Fibroblast of skin of left quadriceps (primary cell): ENCODE measurements at places on chromosomes 12 and 14.

GRCh38 chr12:4274396-4275015, 944 bp downstream of the CCND2 start:
- no peak for DNase-seq

DNA sequence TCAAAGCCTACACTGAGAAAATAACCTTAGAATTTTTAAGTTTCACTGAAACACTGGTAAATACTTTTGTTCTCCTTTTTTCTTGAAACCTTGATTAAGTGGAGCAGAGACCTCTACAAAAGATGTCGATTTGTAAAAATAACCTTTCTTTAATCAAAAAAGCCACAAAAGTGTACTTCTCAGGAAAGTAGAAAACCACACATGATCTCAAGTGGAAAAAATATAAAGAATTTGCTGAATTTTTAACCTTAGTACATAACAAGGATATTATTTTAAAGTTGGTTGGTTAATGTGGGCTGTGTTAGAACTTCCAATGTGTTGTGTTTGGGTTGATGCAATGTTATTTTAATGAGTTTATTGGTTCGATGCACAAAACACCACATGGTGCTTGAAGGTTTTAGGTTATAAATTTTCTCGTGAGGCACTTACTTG, 8.6 kb downstream of the LGR5 start:
- no peak for DNase-seq

DNA sequence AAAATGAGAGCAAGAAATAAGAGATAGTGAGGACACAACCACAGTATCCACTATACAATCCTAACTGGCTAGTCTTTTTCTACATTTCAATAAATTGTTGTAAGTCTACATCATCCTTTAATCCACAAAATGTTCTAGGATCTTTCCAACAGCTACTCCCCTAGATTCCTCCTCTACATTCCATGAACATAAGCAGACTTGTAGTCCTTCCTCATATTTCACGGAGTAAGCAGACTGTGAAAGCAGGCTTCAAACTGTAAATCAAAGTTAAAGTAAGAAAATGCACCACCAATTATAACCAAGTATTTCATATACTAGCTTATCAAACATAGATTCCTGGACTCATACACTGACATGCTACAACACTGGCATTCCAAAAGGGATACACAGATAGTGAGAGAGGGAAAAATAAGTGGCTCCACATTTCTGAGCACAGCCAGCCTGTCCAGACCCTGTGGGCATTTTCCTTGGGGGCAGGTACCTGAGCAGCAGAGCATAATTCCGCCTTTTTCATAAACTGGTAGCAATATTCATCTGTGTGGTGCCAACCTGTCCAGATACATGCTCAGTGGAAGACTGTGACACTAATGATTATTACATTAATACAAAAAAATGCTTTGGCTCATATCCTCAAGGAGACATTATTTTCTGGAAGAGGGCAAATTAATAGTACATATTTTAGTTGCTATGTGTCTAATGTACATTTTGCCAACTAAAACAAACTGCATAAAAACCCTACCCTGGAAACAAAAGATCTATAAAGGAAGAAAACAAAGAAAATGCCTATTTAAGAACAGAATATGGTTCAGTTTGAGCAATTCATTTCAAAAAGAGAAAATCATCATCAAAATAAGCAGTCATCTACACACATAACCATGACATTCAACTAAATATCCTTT, 113.3 kb upstream of the FSCB start:
- no peak for DNase-seq

GRCh38 chr14:23428686-23429495, 6.6 kb downstream of the MYH7 start:
- DNase-seq, result no peak

DNA sequence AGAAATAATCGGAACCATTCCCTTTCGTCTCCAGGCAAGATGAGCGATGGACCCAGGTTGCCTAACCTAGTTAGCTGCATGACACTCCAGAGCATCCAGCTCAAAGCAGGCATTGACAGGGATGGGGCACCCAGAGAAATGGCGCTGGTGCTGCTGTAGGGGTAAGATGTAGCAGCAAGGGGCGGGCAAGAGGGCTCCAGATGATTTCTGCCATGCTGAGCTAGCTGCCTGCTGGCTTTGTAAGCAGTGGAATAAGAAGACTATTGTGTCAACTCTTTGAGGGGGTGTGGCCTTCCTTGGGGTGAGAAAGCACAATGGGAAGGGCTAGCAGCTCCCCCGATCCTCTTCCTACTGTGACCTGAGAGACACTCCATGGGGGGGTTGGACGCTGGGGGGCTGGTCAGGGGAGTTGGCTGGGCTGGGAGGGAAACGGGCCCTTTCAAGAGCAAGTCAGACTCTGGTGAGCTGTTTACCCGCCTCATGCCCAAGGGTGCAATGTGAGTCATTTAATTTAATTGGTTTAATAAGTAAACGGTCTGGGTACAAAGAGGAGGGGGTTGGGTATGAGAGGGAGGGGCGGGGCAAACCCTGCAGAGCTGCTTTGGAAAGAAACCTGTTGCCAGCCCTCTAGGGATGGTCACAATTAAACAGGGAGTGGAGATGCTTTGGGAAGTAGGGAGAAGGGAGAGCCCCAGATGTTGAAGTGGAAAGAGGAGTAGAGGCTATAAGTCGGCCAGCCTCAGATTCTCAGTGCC, 50.5 kb downstream of the B4GALNT3 start:
- no peak for DNase-seq

GRCh38 chr12:83084516-83085234, 398.0 kb downstream of the TMTC2 start:
- DNase-seq, result no peak

DNA sequence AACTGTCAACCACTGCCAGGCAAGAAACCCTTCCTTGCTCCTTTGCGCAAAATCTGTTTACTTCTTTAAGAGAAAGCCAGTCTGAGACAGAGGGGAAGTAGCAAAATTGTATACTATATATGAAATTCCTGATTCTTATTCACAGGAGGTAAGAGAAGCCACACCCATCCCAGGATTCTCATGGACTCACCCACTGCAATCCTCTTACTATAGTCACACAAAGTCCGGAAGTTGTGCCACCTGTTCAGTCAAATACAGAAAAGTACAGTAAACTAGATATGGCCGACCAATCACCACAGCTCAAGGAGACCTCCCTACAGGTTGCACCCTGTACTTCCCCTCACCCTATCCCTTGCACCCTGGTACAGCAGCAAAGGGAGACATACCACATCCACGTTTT, 2.9 kb downstream of the PRMT5 start:
- no peak for DNase-seq

DNA sequence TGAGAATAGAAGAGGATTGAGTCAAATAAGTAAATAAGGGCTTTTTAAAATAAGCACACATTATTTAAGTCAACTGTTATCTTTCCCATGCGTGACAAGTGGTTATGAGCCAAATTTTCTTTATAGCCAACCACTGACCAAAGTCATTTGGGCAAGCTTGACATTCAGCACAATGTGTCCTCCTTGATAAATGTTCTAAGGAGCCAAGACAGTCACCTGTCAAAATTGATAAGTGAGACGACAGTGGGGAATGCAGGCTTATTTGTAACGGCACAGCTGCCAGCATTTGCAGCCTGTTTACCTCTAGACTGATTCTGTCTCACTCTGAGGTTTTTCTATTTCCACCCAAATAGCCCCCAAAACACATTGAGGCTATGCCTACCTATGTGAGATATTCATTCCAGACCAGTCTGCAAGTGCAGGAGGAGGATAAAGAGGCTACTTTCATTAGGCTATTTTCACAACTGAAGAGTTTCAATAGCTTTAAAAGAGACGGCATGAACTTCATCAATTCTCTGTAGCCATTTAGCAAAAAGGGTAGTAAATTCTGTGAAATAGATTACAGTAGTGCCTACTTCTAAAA, 339.5 kb downstream of the PDZRN4 start:
- no peak for DNase-seq

DNA sequence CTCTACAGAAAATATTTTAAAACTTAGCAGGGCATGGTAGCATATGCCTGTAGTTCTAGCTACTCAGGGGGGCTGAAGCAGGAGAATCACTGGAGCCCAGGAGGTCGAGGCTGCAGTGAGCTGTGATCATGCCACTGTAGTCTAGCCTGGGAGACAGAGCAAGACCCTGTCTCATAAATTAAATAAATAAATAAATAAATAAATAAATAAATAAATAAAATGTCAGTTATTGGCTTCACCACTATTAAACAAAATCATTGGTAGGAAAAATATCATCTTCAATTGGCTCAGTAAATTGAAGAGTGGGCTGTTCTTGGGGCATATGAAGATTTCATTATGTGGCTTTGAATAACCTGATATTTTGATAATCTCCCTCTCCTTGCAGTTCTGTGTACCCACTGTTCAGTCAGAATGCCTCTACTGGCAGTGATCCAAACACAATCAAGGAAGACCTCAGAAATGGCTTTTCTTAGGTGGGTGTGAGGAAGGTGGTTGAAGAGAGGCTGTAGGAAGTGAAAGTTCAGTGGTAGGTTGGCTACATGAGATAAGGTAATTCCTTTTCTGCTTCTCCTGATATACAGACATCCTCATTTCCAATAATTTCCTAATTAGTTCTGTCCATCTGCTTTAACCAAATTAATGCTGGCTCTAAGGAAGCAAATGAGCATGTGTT, 175.8 kb downstream of the MSRB3 start:
- DNase-seq, result no peak

DNA sequence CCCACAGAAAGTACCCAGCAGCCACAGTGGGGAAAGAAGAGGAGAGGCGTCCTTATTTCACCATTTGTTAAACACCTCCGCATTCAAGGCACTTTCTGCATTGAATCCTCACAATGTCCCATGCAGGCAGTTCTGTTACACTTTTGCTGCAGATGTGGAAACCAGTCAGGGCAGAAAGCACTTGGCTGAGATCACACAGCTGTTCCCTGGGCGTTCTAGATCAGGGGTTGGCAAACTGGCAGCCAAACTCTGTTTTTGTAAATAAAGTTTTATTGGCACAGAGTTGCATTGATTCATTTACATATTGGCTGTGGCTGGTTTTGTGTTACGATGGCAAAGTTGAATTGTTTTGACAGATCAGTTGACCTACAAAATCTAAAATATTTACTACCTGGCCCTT, 20.1 kb downstream of the FOXN4 start:
- no peak for DNase-seq

DNA sequence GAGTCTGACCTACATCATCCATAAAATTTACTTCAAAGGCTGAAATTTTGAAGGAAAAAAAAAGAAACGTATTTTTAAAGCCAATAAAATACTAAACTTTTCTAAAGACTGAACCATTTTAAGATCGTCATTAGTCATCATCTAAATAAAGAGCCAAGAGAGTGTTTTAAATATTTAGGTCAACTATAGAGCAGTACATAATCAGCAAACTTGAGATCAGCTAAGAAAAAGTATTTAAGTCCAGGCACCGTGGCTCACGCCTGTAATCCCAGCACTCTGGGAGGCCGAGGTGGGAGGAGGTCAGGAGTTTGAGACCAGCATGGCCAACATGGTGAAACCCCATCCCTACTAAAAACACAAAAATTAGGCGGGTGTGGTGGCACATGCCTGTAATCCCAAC, 35.5 kb downstream of the HECTD1 start:
- no peak for DNase-seq

- no peak for DNase-seq
These were observed 104.2 kb upstream of the AMN1 start for GRCh38 chr12:31832740-31833729.

DNA sequence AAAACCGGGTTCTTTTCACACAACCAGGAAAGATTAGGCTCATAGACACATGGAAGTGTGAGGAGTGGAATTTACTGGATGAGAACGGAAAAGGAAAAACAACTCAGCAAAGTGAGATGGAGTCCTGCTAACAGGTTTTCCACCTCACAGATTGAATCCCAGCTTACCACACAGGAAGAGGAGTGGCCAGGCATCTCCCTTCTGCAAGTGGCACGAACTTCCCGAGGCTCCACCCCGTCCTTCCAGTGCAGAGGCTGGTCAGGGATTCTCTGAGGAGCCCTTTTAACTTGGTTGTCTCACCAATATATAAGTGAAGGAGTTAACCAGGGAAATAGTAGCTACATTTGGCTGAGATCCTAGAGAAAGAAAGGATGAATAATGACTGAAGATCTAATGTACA, 102.8 kb downstream of the SCAF11 start:
- DNase-seq, result no peak

DNA sequence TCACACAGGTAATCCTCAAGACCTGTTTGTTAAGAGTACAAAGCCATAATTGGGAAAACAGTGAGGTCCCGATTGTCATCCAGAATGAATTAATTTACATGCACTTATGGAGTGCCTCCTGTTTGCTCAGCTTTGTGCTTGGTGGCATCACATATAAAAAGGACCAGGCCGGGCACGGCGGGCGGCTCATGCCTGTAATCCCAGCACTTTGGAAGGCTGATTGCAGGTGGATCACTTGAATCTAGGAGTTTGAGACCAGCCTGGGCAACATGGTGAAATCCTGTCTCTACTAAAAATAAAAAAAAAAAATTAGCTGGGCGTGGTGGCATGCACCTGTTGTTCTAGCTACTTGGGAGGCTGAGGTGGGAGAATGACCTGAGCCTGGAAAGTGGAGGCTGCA, 247.4 kb downstream of the CACNA1C start:
- DNase-seq, result no peak

DNA sequence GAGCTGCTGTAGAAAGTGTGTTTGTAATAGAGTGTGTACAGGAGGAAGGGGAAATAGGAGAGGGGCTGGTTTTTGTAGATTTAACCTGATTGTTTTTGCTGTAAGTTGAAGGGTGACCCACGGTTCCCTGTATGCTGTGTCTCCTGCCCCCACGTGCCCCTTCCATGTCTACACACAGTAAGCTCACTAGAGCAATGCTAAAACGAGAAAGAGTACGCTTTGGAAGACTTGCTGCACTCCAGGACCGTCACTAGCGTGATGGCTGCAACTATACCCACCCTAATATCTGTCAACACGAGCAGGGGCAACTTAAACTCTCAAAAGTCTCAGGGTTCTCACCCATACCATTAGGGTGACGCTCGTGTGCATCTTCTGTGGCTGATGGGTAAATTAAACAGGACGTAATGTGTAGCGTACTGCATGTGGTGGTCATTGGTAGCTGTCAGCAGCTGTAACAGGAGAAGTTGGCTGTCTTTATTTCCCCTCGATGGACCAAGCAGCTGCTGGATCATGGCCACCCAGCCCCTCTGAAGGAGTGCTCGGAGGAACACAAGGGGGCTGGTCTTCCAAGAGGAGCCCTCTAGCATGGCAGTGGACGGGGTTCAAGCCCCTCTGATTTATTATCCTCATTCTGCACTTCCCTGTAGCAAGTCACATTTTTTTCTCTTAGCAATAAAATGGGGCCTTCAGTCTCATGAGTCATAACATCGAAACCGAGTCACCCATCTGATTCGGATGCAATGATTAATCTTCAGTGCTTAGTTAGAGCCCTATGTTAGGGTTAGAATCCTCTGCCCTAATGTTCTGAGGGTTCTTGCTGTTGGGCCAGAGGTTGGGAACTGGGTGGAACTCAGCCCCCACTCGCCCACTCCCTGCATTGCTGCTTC, 14.0 kb downstream of the CCND2 start:
- no peak for DNase-seq
